Vagina (tissue), 2 donors: ENCODE measurements at places on chromosomes 7 and 10. TPM values are rescaled to one million over a fixed set of nuclear protein-coding genes. Genes with fewer than 3 reads are reported as not detected.

GRCh38 chr10:130409931-130410330 lies 273.7 kb downstream of the GLRX3 start:
- DNase-seq, result peak; percentile 42

TCERG1L gene
- total RNA-seq, result not detected

ADCY1 gene
- 2.5 TPM for total RNA-seq

HOXA6 gene
- 1.7 TPM for total RNA-seq

DNA sequence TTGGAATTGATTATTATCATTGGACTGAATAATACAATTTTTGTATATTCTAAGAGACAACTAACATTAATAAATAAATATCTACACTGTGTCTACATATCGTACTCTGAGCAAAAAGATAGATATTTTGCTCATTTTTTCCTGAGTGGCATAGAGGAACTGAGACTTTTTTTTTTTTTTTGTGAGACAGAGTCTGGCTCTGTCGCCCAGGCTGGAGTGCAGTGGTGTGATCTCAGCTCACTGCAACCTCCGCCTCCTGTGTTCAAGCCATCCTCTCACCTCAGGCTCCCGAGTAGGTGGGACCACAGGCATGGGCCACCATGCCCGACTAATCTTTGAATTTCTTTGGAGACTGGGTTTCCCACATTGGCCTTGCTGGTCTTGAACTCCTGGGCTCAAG lies 14.0 kb downstream of the KMT2E start:
- no peak for DNase-seq

FAM171A1 gene
- total RNA-seq, result 8.6 TPM

GRCh38 chr10:110226926-110227641 lies 19.7 kb downstream of the MXI1 start:
- DNase-seq, result no peak

DNA sequence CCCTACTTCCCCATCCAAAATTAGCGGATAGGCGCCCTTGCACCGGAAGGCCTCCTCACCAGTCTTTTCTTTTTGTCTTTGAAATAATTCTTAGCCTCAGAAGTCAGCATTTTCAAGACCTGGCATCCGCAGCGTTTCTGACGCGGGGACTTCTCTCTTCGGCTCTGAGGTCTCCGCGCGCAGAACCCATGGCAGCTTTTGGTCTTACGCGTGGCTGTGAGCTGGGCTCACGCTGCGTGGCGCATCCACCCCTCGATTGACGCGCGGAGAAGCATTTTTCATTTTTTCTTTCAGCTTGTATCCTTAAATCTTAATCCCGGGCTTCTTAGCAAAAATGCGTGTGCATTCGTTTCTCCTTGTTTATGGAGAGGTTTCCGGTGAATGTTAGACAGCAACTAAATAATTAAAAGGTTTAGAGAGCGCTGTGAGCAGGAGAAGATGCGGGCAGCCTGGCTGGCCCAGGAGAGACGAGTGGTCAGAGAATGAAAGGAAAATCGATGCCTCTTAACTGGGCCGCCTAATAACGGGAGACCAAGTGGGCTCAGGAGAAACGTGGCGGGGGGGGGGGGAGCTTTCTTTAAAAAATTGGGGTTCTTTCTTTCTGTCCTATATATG lies 2.0 kb upstream of the GATA3 start:
- DNase-seq, result no peak

LIPN gene
- not detected for total RNA-seq

GRCh38 chr7:55484241-55484640 lies 88.1 kb downstream of the VOPP1 start:
- no peak for DNase-seq

- no peak for DNase-seq
Measured at GRCh38 chr10:118139321-118139720, 92.6 kb upstream of the RAB11FIP2 start.

DNA sequence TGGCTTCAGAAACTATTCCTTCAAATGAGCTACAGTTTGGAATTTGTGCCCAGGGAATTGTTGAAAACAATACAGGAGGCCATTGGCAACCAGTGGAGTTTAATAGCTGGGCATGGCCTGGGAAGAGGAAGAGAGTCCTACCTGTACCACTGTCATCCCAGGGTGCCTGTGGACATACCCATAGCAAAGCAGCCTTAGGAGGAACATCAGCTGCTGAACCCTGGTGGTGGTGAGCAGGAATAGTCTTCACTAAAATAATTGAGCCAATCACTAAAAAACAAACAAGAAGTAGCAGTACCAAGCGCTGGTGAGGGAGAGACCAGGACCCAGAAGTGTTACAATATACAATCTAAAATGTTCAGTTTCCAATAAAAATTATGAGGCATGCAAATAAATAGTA lies 14.5 kb downstream of the IGFBP1 start:
- no peak for DNase-seq

- no peak for DNase-seq
Measured at GRCh38 chr7:142685877-142686508, 63.3 kb upstream of the PRSS1 start.

GHRHR gene
- total RNA-seq, result not detected

ZNF727 gene
- total RNA-seq, result 5.4 TPM

DNA sequence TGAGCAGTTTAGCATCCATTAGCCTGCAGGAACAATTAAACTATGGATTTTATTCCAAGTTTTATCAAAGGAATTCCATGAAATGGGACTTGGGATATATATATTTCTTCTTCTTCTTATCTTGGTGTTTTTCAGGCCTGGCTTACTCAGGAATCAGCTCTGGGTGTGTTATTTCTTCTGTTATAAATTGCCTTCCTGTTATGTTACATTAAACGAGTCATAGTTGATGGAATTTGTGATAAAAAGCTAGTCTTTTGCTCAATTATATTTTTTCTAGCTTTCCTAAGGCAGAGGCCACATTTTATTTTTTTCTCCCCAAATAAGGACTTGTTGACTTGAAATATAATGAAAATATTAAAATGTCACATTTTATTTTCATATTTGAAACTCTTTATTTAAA lies 141.3 kb downstream of the EPC1 start:
- no peak for DNase-seq

DNA sequence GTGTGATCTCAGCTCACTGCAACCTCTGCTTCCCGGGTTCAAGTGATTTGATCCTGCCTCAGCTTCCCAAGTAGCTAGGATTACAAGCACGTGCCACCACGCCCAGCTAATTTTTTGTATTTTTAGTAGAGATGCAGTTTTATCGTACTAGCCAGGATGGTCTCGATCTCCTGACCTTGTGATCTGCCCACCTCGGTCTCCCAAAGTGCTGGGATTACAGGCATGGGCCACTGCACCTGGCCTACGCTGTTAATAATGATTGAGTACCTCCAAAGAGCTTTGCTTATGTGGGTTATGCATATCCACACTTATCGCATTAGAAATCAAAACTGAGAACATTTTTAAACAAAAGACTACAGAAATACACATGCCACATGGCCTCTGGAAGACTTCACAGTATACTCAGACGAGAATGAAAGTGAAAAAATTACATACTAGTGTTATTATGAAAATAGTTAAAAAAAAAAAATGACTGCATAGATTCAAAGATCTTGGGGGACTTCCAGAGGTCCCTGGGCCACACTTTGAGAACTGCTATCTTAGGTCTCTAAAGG lies 25.4 kb downstream of the RPP38 start:
- no peak for DNase-seq

- DNase-seq, result no peak
Measured at GRCh38 chr10:20624642-20625041, 272.5 kb downstream of the NEBL start.

DNA sequence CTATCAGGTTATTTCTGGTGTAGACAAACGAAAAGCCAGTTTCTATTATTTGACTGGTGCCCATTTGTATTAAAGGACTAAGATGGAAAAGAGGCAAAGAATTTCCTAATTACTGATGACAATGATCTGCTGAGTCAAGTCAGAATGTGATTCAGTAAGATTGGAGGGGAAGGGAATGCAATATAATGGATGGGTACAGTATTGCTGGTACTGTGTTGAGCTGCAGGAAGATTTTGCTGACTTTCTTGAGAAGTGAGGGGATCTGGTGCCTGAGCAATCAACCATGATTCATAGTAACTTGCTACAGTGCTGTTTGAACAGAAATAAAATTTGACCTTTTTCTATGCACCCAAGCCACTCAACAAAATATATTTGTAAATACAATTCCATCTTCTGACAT lies 139.1 kb upstream of the RHEB start:
- DNase-seq, result no peak

DNA sequence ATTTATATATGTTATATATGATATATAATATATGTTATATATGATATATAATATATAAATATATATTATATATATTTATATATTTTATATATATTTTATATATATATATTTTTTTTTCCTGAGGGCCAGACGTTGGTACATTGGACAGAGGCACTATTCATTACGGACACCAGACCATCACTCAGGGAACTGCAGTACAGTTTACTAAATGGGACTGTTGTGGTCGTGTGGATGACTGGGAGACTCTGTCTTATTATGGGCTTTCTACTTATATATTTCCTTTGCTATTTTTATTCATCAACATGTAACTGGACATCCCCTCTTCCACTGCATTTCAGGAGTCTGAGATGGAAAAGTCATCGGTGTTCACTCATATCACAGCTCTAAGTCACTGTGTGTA lies 87.1 kb upstream of the PRKCQ start:
- no peak for DNase-seq

TRIM8 gene
- total RNA-seq, result 126 TPM

GRCh38 chr10:3949711-3950110 lies 164.7 kb upstream of the KLF6 start:
- no peak for DNase-seq

DNA sequence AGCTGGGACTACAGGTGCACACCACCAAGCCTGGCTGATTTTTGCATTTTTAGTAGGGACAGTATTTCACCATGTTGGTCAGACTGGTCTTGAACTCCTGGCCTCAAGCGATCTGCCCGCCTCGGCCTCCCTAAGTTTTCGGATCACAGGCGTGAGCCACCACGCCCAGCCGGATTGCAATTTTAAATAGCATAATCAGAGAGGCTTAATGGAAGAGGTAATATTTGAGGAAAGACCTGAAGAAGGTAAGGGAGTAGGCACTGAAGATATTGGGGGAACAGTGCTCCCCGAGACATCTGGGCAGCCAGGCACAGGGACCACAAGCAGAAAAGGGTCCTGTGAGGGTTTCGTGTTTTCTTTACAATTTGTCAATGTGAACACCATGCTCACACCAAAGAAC lies 61.4 kb upstream of the USP6NL start:
- DNase-seq, result no peak

DGKI gene
- total RNA-seq, result 1.2 TPM

NEUROG3 gene
- not detected for total RNA-seq

KCNH2 gene
- total RNA-seq, result 6.4 TPM

GRCh38 chr7:106382929-106383328 lies 98.1 kb upstream of the NAMPT start:
- DNase-seq, result no peak

ZNF680 gene
- total RNA-seq, result 22.1 TPM

DNA sequence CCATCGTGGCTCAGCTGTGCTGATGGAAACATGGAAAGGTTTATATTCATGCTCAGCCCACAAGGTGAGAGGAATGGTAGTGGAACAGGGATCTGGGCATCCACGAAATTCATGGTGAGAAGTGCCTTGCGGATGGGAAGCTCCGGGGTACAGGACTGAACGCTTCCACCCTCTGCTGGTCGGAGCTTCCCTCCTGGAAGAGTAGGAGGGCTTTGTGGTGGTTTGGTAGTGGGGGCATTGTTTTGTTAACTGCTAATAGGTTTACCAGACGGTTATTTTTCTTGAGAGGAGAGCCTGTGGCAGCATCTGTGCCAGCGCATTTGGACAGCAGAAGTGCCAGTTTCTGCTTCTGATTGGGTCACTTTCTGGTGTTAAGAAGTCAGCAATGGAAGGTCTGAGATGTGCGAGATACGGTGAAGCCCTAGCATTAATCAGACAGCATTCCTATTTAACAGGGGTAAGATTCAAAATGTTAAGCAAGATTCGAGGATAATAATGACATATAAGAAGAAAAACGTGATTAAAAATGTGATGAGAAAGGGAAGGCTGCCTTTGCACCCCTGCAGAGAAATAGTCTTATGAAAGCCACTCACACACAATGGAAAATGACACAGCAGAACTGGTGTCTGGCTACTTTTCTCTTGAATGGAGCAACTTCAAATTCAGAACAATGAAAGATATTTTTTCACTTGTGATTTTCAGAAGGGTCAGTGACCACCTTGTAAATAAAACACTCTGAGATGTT lies 17.7 kb downstream of the ABCA13 start:
- DNase-seq, result no peak

DNA sequence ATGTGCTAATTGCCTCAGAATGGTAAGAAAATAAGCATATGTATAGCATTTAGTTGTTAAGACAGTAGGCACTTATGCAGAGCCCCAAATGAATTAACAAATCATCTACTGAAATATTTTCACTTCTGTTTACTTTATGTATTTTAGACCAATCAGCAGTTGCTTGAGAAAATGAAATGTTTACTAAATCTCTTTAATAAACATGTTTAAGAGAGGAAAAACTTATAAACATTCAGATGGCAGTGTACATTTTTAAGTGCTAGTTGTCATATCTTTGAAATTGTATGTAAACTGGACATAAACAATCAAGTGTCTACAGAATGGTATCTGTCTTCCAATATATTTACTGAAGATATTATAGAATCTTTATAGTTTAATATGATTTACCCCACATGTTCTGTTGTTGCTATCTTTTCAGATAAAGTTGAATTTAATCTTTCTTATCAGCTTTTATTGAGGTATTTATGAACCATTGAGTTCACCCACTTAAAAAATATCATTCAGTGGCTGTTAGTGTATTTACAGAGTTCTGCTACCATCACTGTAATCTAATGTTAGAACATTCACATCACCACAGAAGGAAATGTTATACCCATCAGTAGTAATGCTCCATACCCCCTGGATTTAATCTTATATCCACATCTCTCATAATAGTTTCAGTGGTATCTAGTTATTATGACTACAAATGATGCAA lies 264.3 kb downstream of the ADK start:
- no peak for DNase-seq

SPDYE5 gene
- not detected for total RNA-seq

GRCh38 chr10:10526846-10527245 lies 490.8 kb upstream of the CELF2 start:
- no peak for DNase-seq

GFRA1 gene
- 57.7 TPM for total RNA-seq

SFTPA1 gene
- total RNA-seq, result 2.9 TPM

- no peak for DNase-seq
Measured at GRCh38 chr10:59902016-59902415, 4.3 kb downstream of the CCDC6 start.

- DNase-seq, result no peak
Measured at GRCh38 chr7:139721821-139722220, 56.0 kb downstream of the HIPK2 start.

- DNase-seq, result no peak
Measured at GRCh38 chr7:99171731-99172130, 27.8 kb upstream of the SMURF1 start.
